NCI-H2081 treated with DMSO at 0.1 percent for 48 hours (cell line): ENCODE measurements at places on chromosomes 5 and 9.

- no peak for DNase-seq
Measured at GRCh38 chr5:109744261-109744660, 54.5 kb downstream of the MAN2A1 start.

- no peak for DNase-seq
Measured at GRCh38 chr9:120151806-120152205, 428.2 kb downstream of the CDK5RAP2 start.

DNA sequence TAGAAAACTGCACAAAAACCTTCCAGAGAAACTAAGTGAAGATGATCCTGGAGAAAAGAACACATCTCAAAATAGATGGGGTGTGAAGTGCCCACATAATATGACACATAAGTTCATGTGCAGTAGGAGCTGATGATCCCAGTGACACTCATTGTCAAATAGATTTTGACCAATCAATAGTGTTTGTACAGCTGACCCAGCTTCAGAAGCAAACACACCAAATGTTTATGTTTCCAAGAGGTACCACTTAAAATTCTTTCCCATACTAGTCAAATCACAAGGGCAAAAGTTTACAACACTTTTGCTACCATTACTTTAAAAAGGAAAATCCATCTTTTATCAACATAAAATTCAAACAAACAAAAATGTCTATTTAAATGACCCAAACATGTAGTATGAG is 175.0 kb downstream of the MLLT3 start:
- DNase-seq = no peak

DNA sequence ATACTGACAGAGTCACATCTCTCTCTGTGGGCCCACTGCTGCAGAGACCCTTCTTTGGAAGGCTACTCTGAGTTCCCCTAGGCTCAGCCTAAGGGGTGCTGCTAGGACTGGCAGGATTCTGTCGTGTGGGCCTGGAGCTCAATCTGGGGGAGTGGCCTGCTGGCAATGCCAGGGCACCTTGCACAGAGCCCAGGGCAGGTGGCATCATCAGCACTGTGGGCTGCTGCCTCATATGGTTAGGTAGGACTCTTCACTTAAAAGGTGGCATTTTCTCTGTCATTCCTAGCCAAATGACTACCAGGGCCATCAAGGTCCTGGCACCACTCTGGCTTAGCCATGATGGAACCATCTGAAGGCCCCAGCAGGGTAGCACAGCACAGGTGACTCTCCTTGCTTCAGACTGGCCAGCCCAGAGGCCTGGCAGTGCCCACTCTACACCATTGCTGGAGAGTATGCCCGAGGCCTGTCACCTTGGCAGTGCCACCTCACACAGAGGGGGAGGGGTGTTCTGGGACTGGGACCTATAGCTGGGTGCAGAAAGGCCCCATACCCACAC is 21.9 kb downstream of the PITX1 start:
- DNase-seq = no peak

GRCh38 chr9:133758228-133758627 is 20.1 kb upstream of the SARDH start:
- DNase-seq = no peak

- no peak for DNase-seq
Measured at GRCh38 chr5:168822248-168822744, 243.1 kb upstream of the PANK3 start.

DNA sequence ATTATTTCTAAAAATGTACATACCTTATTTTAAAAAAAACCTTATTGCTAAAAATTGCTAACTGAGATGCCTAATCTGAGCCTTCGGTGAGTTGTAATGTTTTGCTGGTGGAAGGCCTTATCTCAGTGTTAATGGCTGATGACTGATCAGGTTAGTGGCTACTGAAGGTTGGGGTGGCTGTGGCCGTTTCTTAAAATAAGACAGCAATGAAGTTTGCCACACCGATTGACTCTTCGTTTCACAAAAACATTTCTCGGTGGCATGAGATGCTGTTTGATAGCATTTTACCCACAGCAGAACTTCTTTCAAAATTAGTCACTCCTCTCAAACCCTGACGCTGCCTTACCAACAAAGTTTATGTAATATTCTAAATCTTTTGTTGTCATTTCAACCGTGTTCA is 14.7 kb downstream of the CENPK start:
- no peak for DNase-seq

DNA sequence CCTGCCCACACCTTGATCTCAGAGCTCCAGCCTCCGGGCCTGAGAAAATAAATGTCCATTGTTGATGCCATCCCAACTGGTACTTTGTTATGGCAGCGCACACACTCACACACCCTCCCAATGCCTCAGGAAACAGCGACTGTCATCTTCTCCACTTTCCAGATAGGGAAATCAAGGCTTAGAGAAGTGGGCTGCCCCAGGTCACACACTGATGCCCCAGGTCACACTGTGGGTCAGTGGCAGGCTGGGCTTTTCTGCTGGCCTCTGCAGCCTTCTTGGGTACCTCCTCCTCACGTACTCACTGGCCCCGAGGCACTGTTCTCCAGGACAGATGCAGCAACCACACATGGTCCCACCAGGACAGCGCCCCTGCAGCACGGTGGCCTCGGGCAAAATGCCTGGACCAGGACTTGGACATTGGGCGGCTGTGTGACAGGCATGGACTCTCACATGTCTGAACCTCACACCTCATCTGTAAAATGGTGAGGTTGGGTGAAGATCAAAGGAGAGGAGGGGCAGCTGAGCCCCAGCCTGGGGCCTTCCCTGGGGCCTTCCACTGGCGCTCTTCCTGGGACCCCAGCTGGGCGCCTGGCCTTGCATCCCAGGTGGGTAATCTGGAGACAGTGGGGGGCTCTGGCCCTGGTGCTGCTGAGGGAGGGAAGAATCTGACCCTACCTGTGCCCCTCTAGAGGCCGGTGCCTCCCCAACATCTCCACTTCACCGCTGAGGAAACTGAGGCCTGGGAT is 156.0 kb downstream of the COL23A1 start:
- no peak for DNase-seq

- DNase-seq = no peak
Measured at GRCh38 chr5:122937914-122938313, 92.5 kb downstream of the SNX24 start.

DNA sequence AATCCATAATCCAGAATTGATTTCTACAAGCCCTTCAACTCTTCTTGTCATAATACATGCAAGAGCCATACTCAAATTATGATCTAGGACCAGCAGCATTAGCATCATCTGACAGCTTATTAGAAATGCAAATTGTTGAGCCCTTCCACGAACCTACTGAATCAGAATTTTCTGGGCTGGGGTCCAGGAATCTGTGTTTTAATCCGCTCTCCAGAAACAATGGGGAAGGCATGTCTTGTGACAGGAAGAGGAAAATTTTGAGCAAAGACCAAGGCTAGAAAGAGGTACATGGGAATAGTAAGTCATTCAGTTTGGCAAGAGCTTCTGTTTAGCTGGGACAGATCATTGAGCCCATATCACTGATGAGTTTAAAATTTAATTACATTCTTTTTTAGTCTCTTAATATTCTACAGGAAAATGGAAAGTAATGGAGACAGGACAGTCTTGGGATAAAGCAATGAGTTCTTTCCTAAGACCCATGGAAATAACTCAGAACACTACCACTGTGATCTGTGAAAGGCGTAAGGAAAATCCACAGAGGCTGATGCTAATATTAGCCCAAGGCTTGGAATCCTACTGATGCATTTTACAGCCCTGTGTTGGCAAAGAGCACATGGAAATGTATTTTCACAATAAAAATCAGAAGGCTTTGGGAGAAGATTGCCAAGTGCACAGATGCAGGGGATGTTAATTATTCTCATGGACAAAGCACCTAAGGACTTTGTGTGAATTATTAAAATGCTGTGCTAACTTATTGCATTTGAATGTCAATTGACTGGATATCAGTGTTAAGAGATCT is 73.7 kb upstream of the STK32A start:
- no peak for DNase-seq

- no peak for DNase-seq
Measured at GRCh38 chr9:123309611-123310010, 41.2 kb upstream of the STRBP start.

- no peak for DNase-seq
Measured at GRCh38 chr9:133897675-133898074, 94.4 kb downstream of the VAV2 start.

- no peak for DNase-seq
Measured at GRCh38 chr5:91016954-91017700, 366.0 kb downstream of the ARRDC3 start.

- no peak for DNase-seq
Measured at GRCh38 chr9:132190966-132191365, 29.1 kb downstream of the NTNG2 start.

- no peak for DNase-seq
Measured at GRCh38 chr5:42875785-42876374, 64.2 kb upstream of the SELENOP start.

GRCh38 chr5:151886546-151887275 is 37.9 kb downstream of the GLRA1 start:
- no peak for DNase-seq

GRCh38 chr9:13841746-13842462 is 472.0 kb downstream of the NFIB start:
- DNase-seq = peak; percentile 88

GRCh38 chr5:96703384-96703920 is 41.3 kb downstream of the CAST start:
- DNase-seq = no peak

GRCh38 chr5:148214665-148215185 is 11.9 kb downstream of the SPINK6 start:
- DNase-seq = no peak

DNA sequence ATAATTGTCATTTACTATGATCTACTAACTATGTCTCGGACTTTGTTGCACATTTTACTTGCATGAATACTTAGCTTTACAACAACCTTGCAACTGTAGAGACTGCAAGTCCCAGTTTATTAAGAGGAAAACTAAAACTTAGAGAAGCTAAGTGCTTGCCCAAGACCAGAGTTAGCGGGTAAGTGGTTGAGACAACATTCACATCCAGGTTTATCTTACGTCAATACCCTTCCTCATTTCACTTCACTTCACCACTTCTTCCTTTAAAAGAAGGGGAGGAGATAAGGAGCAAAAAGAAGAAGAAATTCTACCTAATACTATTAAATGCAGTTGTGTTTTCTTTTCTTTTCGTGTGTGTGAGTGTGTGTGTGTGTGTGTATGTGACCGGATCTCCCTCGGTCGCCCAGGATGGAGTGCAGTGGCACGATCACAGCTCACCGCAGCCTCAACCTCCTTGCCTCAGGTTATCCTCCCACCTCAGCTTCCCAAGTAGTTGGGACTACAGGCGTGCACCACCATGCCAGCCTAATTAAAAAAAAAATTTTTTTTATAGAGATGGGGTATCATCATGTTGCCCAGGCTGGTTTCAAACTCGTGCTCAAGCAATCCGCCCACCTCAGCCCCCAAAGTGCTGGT is 37.4 kb downstream of the MEGF9 start:
- DNase-seq = no peak

GRCh38 chr5:177985430-177986040 is 10.5 kb downstream of the PROP1 start:
- no peak for DNase-seq

- no peak for DNase-seq
Measured at GRCh38 chr9:113990975-113991471, 87.1 kb downstream of the AMBP start.

- no peak for DNase-seq
Measured at GRCh38 chr5:110356677-110357076, 369.8 kb downstream of the TMEM232 start.

DNA sequence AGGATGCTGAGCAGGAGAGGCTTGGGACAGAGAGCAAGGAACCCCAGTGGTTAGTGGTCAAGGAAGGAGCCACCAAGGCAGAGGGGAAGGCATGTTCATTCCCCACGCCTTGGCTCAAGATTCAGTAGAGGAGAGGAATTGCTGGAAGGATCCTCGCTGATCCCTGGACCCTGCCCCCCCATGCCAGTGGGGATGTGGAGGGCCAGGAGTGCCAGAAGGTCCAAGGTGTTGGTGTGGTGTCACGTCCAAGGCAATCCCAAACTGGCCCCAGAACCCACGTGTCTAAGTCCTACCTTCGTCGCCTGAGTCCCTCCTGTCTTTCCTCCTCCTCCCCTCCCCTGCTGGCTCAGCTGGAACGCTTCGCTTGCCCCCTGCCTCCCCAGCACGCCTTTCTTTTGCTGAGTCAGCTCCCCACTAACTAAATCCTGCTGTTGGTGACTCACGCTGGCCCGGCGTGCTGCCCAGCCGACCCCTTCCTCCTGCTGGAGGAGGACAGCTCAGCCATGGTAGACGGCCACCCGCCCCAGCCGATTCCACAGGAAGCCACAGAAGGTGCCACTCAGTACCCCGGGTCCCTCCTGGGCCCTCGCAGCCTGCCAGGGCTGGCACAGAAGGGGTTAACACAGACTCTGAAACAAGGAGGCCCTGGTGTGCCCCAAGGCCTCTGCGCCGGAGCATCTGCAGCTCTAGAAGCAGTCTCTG is 37.6 kb upstream of the ORM1 start:
- DNase-seq = no peak

- no peak for DNase-seq
Measured at GRCh38 chr5:174503461-174504265, 220.7 kb upstream of the MSX2 start.

- no peak for DNase-seq
Measured at GRCh38 chr5:17042041-17042440, 106.0 kb upstream of the MYO10 start.

DNA sequence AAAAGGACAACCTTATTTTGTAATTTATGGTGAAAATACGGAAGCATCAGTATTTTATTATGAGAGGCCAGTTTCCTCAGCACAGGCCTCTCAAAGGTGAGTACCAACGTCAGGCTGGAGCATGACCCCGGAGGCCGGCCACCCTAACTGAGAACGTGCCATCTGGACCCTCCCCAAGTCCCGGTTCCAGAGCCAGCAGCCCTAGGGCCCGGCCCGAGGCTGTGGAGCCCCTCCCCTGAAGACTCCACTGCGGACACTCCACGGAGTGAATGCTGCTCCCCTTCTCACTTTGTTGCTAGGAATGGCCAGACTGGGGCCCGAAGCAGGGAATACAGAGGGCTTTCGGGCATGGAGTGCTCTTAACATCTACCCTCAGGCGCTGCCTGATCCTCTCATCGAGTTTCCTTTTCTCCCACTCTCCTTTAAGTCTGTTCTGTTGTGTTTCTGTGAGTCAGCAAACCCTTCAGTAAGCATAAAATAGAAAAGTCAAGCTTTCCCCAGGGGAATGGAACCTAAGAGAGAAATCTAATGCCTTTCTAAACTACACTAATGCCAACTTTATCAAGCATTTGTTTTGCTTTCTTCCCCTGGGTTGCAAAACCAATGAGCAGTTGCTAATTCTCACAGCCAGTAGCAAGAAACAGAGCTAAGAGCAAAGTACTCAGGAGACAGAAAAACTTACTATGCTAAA is 4.5 kb downstream of the BRD9 start:
- no peak for DNase-seq

DNA sequence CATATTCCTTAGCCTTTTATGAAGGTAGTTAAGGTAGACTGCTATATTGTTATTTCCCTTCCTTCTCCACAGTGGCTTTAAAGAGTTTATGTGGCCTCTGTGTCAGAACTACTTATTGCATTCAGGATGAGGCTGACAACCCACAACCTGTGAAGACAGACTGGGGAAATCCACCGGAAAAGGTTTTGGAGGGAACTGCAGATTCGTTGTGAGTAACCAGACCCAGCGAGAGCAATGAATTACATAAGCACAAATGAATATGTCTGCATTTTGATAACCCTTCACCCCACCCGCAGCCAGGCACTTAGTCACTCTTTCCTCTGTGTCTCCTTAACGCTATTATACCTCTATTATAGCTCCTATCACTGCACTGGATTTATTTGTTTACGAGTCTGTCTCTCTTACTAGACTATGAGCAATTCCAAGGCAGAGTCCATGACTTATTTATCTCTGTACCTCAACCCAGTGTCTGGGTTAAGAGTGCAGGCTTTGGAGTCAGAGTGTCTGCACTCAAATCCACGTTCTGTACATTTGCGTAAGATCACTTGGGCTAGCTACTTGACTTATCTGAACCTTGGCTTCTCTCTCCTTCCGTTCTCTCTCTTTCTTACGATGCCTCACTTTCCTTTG is 19.2 kb downstream of the KCTD16 start:
- DNase-seq = no peak
